ENCODE measurements at places on chromosomes 4 and X. TPM values are rescaled to one million over a fixed set of nuclear protein-coding genes. Genes with fewer than 3 reads are reported as not detected.

NWD2 gene
- not detected for total RNA-seq

TMEM144 gene
- 6.8 TPM for total RNA-seq

LANCL3 gene
- total RNA-seq, result 0.29 TPM

DYNLT3 gene
- total RNA-seq, result 56.6 TPM

UGT2B17 gene
- not detected for total RNA-seq

RGN gene
- total RNA-seq, result 4.4 TPM

C4orf50 gene
- not detected for total RNA-seq

PPP2R2C gene
- total RNA-seq, result not detected

ZIC3 gene
- not detected for total RNA-seq

CXCL10 gene
- total RNA-seq, result not detected

RAB9B gene
- total RNA-seq, result 1.8 TPM

NAP1L2 gene
- total RNA-seq, result not detected

TXK gene
- 0.72 TPM for total RNA-seq

HS6ST2 gene
- not detected for total RNA-seq

HSFX3 gene
- total RNA-seq, result not detected

ALAS2 gene
- total RNA-seq, result not detected

RNF175 gene
- total RNA-seq, result under 0.01 TPM

MAGEA9B gene
- total RNA-seq, result not detected

PDGFC gene
- total RNA-seq, result 147 TPM

PNMA5 gene
- not detected for total RNA-seq

ZNF330 gene
- total RNA-seq, result 33.7 TPM

RHOXF1 gene
- not detected for total RNA-seq

DGKK gene
- not detected for total RNA-seq

FAM149A gene
- 12.7 TPM for total RNA-seq

SATL1 gene
- not detected for total RNA-seq

RAB33A gene
- total RNA-seq, result 6.2 TPM

OCRL gene
- total RNA-seq, result 18.1 TPM

DGKQ gene
- 15.2 TPM for total RNA-seq

HDX gene
- total RNA-seq, result 5.1 TPM

SMAD1 gene
- 30.4 TPM for total RNA-seq

SYP gene
- 0.29 TPM for total RNA-seq

MAGEA2 gene
- not detected for total RNA-seq

TLR2 gene
- 0.36 TPM for total RNA-seq

PPP2R3B gene
- total RNA-seq, result 13.4 TPM

KIAA0232 gene
- 25.0 TPM for total RNA-seq

SMR3B gene
- total RNA-seq, result not detected

SYN1 gene
- under 0.01 TPM for total RNA-seq

ZNF718 gene
- total RNA-seq, result 5.6 TPM

SLC10A6 gene
- not detected for total RNA-seq

PAK3 gene
- total RNA-seq, result 1.4 TPM

LIN54 gene
- total RNA-seq, result 14.8 TPM

Data from osteoblast (primary cell).